ENCODE measurements at places on chromosomes 3 and 15.

GRCh38 chr3:155602307-155602706, 142.6 kb downstream of the PLCH1 start:
- DNase-seq, result no peak

GRCh38 chr3:60841355-60841754, 409.9 kb downstream of the FHIT start:
- DNase-seq, result no peak

DNA sequence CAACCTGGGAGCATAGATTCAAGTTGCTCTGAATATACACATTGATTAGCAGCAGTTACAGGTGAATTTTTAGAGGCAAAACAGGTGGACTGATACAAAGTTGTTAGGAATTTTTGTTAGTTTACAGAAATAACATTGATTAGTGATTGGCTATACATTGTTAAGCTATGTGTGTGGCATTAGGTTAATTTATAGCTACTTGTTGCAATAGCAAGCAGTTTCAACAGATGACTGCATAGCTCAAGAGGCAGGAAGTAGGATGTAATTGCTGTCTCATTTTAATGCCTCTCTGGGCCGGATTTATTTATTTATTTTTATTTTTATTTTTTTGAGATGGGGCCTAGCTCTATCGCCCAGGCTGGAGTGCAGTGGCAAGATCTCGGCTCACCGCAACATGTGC, 99.7 kb downstream of the TCF12 start:
- no peak for DNase-seq

DNA sequence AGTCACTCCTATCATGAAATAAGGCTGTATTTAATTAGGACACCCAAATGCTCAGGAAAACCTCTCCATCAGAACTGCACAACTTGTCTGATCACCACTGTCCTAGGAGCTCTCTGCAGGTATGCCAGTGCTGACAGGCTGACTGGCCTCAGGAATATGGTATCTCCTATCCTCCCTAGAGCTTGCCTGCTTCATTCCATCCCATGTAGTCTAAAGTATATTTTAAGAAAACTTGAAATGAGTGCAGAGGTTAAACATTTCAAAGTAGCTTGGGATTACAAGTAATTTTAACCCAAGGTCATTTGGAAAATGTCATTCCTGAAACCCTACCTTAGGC, 23.7 kb downstream of the FILIP1L start:
- no peak for DNase-seq

DNA sequence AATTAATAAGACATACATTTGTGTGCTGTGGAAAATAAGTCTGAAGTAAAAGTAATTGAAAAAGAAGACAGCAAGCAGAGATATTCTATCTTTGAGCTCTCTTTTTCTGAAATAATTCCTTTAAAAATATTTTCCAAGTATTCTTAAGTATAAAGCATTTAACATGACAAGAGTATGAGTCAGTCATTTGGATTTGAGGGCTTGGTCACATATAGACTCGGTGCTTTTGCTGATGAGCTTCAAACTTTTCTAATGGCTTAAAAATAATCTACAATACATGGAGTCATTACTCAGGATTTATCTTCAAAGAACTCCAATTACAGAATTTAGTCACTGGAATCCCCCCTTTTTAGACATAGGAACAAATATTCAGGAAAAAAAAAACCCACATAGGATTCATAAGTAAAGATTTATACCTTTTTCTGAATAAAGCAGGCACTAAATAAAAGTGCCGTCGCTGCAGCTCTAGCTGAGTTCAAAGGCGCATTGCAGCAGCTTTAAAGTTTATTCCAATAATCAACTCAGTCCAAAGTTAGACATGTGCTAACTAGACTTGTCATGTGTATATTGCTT, 147.5 kb downstream of the CTNNB1 start:
- DNase-seq, result no peak

DNA sequence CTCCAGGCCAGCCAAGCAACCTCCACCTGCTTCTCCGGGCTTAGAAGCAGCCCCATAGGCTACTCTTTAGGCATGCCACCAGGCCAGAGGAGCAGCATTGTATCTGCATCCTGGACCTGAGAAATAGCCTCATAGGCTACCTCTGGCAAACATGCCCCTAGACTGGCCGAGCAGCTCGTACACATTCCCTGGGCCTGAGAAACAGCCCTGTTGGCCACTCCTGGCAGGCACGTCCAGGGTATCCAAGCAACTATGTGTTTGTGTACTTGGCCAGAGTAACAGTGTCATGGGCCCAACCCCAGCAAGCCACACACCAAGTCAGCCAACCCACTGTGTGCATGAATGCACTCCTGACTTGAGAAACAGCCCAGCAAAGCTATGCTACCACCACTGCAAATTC, 498.7 kb upstream of the CDIN1 start:
- DNase-seq, result no peak

DNA sequence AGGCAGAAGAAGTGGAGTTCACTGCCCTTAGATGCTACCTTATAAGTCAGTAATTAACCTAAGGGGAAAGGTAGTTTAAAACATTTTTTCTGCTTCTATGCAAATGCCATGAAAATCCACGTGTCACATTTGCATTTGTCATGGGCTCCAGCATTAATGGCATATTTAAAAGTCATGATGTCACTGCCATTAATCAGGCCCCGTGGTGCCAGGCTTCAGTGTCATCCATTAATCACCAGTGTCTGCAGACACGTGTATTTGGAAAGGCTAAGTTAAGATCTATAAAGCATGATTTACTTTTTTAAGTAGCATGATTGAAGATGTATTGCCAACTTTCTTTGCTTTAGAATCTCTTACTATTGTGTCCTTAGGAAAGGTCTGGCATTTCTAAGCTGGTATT, 857.8 kb downstream of the TUSC7 start:
- DNase-seq, result no peak
